ENCODE measurements at places on chromosomes 1 and 21.

GRCh38 chr21:43790010-43790524 is 690 bp downstream of the RRP1 start:
- DNase-seq, result no peak

DNA sequence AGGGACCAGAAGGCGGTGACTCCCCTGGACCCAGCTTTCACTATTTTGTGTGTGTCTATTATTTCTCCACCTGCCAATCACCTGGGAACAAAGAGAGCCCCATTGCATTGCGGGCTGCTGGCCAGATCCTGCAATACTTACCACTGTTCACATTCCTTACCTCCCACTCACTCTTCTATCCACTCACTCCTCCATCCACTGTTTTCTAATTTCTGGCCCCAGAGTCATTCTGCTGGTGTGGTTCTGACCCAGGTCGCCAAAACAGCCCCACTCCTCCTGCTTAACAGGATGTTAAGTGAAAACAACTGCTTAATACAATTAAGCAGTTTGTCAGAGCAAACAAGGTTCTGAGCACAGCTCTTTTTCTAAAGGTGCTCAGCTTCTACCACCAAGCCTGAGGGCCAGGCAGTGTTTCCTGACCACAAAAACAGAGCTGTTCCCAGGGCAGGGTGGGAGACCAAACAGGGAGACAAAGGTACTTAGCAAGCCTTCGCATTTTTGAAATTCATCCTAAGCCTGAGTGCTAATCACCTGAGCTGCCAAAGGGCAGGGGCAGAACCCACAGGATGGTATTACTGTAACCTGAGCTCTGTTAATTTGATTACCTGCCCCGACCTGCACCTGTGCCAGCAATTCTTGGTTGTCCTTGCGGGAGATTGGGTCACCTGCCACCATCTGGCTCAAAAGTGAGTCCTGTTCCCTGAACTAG is 38.5 kb upstream of the EFCAB14 start:
- DNase-seq, result peak; percentile 58

- DNase-seq, result peak; percentile 98
These were observed 45.1 kb downstream of the TMEM53 start for GRCh38 chr1:44628962-44629756.

- no peak for DNase-seq
These were observed 5.1 kb upstream of the ZNF326 start for GRCh38 chr1:89989799-89990198.

GRCh38 chr1:27755286-27755685 is 17.7 kb upstream of the STX12 start:
- no peak for DNase-seq

DNA sequence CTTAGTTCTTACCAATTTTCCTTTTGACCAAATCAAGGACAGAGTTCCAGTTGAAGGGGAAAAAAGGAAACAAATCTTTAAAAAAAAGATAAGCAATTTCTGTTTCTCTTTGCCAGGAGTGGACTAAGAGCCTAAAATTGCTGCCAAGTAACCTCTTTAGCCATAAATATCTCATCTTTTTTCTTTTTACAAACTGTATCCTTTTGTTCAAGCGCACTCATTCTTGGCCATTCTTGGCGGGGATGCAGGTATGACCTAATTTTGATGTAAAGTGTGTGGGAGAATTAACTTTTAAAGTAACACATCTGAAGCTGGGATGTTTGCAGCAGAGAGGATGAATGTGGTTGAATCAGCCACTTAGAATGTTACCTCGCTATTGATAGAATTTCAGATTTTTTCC is 13.4 kb upstream of the KIF1B start:
- DNase-seq, result peak; percentile 95

DNA sequence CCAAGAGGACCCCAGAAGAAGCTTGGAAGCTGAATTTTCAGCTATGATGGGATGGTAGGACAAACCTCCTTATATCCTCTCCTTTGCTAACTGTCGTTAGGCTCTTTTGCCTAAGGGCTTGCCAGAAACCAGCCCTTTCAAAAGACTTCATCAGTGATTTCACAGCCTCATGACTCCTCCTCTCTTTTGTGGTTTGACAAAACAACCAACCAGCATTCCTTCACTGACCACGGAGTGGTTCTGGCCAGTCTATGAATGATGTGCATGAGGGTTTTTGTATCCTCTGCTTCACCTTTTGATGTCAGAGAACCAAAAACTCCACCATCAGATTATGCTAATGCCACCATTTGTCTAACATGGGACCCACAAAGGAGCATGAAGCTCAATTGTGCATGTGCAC is 116.9 kb upstream of the COA6 start:
- DNase-seq, result peak; percentile 82

GRCh38 chr1:199867601-199868000 is 159.9 kb upstream of the NR5A2 start:
- DNase-seq, result no peak

DNA sequence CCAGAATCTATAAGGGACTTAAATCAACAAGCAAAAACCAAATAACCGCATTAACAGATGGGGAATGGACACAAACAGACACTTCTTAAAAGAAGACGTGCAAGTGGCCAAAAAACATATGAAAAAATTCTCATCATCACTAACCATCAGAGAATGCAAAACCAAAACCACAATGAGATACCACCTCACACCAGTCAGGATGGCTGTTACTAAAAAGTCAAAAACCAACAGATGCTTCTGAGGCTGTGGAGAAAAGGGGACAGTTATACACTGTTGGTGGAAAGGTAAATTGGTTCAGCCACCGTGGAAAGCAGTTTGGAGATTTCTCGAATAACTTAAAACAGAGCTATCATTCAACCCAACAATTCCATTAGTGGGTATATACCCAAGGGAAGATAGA is 124.9 kb upstream of the OLIG2 start:
- no peak for DNase-seq

GRCh38 chr1:15452216-15452615 is 4.3 kb upstream of the CELA2A start:
- DNase-seq, result no peak

DNA sequence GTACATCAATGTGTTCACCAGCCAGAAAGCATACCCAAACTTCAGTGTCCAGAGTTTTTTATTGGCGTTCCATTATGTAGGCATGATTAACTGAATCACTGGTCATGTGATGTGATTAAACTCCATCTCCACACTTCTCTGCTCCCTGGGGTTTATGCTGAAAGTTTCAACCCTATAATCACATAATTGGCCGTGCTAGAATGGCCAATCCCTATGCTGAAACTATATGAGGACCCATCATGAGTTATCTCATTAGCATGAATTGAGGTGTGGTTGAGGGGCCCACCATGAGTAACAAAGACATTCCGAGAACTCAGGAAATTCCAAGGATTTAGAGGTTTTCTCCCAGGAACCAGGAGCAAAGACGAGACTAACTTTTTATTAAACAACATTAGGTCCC is 31.8 kb upstream of the FBXO28 start:
- peak; percentile 75 for DNase-seq

DNA sequence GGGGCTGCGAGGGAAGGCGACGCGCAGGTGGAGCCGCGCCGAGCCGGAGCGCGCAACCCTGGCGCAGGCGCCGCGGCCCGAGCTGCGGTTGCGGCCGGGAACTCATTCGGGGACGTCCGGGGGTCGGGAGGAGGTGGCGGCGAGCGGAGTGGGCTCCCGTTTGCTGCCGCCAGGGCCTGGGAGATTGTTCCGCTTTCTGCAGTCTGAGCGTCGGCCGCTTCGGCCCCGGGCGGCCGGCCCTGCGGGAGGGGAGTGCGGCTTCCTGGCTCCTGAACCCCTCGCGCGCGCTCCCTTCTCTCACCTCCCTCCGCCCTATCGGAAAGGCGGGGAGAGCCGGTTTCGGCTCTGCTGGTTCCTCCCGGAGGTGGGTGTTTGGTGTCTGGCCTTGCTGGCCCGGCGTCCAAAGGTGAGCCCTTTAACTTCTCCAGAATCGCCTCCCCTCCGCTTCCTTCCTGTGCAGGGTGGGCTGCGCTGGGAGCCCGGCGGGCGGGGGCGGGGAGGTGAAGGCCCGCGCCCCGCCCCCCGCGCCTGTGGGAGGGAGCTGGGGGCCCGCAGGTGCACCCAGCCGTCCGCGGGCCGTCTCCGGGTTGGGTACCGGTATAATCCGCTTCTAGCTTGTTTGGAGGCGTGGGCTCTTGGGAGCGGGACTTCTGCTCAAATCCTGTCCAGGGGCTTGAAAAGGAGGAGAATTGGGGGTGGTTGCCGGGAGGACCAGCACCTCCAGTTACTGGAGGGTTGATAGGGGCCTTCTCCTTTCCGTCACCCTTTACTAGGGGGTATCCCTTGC is 683 bp downstream of the LRRC8D start:
- no peak for DNase-seq

GRCh38 chr1:243264717-243265116 is 8.9 kb downstream of the SDCCAG8 start:
- peak; percentile 72 for DNase-seq

DNA sequence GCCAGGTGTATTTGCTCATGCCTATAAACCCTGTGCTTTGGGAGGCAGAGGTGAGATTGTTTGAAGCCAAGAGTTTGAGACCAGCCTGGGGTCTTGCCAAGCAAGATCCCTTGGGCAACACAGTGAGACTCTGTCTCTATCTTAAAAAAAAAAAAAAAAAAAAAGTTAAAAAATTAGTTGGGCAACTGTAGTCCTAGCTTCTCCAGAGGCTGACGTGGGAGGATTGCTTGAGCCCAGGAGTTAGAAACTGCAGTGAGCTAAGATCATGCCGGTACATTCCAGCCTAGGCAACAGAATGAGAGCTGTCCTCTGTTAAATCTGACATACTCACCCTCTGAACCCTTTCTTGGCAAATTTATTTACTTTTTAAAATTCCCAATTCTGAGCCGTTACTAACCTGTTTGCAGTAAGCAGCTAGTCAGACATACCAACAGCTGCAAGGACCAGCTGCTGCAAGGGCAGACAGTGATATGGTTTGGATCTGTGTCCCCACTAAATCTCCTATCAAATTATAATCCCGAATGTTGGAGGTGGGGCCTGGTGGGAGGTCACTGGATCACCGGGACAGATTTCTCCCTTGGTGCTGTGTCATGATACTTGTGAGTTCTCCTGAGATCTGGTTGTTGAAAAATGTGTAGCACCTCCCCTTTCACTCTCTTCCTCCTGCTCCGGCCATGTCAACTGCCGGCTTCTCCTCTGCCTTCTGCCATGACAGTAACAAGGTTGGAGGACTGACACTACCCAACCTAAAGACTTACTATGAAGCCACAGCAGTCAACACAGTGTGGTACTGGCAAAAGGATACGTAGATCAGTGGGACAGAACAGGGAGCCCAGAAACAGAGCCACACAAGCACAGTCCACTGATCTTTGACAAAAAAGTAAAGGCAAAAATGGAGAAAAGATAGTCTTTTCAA is 10.6 kb downstream of the PARP1 start:
- no peak for DNase-seq

- DNase-seq, result no peak
These were observed 17.7 kb downstream of the NGF start for GRCh38 chr1:115320377-115320776.

- DNase-seq, result no peak
These were observed 612.8 kb downstream of the LMO4 start for GRCh38 chr1:87941337-87941946.

- DNase-seq, result no peak
These were observed 6.2 kb upstream of the C1orf74 start for GRCh38 chr1:209790286-209791193.

DNA sequence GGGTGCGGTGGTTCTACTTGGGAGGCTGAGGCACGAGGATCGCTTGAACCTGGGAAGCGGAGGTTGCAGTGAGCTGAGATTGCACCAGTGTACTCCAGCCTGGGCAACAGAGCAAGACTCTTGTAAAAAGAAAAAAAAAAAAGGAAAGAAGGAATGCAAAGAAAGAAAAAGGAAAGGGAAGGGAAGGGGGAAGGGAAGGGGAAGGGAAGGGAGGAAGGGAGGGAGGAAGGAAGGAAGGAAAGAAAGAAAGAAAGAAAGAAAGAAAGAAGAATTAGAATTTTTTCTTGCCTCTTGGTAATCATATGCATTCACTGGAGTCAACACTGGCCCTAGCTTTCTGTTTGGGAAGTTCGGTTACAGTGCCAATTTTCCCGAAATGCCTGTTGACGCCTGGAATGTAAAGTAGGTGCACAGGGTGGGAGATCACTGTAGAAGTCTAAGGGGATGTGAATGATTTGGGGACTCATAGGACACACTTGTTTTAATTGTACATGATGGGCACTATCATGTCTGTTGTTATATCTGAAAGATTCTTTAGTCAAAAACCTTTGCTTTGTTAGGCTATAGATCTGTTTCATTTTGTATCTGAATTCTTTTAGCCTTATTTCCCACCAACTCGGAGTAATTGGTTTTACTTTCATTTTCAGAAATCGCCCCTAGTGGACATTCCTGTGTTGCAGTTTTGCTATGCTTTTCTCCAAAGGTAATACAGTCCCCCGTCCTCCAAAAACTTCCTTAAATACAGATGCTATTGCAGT is 59.8 kb upstream of the MORC3 start:
- DNase-seq, result peak; percentile 65

DNA sequence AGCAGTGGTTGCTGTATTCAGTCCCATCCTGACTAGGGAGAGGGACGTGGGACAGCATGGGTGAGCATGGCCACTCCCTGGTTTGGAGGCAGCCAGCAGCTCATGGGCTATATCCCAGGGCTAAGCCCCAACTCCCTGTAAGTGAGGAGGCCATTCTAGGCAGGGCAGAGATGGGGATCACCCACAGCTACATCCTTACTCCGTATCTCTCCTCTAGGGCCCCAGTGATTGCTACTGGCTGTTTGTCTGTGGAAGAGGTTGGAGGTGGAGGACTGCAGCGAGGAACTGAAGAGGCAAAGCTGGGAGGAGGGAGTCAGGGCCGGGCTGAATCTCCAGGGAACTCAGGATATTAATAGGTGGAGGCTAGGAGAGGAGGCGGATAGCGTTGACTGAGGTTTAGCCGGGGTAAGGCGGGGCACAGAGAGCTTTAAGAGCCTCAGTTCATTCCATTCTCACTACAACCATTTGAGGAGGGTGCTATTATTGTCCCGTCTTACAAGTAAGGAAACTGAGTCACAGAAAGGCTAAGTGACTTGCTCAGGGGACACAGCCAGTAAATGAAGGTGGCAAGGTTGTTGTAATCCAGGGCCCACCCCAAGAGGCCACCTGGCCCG is 6.8 kb downstream of the OLIG2 start:
- DNase-seq, result no peak

GRCh38 chr1:27574001-27574781 is 29.8 kb downstream of the AHDC1 start:
- no peak for DNase-seq

DNA sequence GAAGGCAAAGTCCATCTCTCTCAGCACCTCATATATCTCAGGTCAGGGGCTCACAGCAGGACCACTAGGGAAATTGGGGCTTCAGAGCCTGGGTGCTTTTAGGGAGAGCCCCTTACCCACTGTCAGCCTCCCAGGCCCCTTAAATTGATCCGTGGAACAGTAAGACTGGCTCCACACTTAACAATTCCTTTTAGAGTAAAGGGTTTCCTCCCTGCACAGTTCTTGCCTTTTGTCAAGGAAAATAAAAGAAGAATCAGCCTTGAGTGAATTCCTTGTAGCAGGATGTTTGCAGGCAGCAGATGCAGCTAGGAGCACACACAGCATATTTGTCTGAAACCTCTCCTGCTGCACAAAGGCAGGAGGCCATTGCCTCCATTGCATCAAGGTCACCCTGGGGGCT is 184.9 kb downstream of the SEC16B start:
- no peak for DNase-seq

DNA sequence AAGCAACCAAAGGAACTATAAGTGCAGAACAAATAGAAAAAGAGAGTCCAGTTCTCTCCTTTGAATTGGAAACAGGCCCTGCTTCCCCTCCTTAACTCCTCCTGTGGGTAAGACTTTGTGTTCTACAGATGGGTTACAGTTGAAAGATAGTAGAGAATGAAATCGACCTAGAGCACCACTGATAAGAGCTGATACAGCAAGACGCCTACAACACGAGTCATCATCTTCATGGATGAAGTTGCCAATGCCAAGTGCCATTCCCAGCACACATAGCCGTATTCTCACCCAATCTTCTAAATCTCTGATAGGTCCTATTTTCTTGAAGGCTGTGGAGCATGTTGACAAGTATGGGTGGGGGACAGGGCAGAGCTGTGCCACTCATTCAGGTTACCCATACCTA is 99.8 kb upstream of the CAMK1G start:
- DNase-seq, result no peak
